ENCODE measurements at places on chromosomes 7 and 10.

GRCh38 chr10:49356944-49357343 lies 38.9 kb downstream of the DRGX start:
- no peak for DNase-seq

- no peak for DNase-seq
Measured at GRCh38 chr7:95609277-95609971, 13.1 kb upstream of the PDK4 start.

DNA sequence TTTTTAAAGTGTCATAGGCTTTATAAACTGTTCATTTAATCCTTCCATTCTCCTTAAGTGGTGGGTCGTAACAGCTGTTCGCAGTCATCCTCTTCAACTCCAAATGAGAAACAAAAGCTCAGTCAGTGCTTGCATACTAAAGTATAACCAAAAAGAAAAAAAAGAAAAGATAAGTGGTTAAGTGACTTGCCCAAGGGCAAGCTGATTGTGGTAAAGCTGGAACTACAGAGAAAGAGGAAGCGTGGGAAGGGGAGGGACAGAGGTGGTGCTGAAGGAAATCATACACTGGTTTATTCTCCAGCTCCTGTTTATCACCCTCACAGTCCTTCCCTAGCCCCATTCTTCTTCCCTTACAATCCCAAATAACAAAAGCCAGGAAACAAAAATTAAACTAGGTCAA lies 29.6 kb downstream of the IDE start:
- DNase-seq, result no peak

DNA sequence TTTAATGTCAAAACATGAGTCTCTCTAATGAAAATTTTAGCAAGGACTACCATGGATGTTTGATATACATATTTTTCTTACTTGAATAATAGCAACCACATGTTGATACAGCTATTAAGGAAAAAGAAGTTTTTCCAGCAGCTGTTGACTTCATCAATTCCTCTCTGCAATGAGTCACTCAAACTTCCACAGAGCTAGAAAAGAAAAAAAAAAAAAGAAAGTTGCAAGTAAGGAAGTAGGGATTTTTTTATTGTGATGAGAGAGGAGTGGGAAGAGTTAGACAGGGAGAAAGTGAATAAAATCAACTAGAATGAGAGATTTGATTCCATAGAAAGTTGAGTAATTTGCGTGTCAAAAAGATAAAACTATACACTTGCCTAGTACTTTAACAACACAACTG lies 46.2 kb downstream of the CAV1 start:
- DNase-seq, result no peak

DNA sequence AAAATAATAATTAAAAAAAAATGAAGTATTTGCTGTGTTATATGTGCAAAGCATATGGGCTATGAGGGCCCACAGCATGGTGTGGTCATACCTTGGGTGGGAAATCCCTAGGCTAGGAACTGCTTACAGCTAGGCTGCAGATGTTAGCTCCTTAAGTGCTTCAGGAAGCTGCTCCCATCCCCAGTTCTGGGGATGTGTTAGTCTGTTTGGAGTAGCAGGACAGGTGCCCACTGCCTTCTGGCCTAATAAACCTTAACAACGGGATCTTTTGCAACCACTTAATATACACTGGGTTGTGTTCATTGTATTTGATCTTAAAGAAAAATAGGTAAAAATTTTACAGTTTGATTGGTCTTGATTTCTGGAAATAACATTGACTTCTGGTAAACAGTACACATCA lies 46.3 kb downstream of the HK1 start:
- no peak for DNase-seq

DNA sequence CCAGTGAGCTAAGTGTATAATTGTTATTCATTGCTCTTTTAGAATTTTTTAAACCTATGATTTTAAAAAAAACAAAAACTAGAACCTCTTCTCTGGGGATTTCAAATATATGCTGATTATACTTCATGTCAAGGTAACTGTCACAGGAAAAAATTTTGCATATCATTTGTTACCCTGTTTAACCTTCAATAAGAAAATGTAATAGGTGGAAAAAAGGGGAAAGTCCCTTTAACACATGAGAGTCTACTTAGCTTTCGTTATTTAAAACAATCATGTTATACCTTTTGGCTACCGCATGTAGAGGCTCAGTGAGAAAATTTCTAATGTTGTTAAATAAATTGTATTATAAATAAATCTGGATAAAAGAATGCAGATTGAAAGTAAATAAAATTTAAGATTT lies 190.1 kb upstream of the AKR1E2 start:
- no peak for DNase-seq

DNA sequence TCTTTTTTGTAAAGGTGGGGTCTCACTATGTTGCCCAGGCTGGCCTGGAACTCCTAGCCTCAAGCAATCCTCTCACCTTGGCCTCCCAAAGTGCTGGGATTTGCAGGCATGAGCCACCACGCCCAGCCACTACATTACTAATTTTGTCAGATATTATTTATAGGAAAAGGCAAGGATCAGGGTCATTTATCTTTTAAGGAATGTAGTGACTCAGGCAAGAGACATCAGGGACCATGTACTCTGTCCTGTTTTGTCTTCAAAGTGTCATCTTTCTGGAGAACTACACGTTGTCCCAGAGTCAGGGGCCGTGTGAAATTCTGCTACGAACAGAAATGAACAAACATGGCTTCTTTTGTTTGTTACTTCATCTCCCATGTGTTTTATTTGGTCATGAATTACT lies 105.3 kb downstream of the NPTX2 start:
- no peak for DNase-seq

- no peak for DNase-seq
Measured at GRCh38 chr7:73539709-73540108, 17.6 kb upstream of the BAZ1B start.

DNA sequence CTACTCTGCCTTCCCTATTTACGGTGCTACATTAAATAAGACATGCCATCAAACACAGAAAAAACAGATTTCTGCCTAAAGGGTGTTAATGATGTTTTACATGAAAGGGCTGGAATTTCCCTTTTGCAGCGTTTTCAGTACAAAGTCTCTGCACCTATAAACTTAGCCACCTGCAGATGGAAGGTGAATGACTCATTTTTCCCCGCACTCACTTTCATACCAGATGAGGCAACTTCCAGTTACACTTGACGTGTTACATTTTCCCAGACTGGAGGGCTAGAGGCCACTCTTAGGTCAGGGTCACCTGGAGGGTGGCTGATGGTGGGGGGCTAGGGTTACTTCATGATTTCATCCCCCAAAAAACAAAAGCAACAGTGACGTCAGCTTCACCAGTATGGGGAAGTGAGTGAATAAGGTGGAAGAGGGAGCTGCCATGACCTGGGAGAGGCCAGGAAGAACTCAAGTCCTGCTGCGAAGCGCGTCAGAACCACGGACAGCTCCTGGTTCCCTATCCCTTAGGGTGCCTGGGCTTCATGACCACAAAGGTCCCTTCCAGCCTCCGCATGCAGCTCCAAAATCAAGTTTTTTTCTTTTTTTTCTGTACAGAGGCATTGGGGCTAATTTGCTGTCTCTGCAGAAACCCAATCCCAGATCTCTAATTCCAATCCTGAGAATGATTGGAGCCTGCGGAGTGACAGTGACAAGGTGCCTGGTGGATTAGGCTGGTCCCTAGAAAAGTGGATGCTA lies 94.0 kb downstream of the ADARB2 start:
- peak; percentile 18 for DNase-seq

DNA sequence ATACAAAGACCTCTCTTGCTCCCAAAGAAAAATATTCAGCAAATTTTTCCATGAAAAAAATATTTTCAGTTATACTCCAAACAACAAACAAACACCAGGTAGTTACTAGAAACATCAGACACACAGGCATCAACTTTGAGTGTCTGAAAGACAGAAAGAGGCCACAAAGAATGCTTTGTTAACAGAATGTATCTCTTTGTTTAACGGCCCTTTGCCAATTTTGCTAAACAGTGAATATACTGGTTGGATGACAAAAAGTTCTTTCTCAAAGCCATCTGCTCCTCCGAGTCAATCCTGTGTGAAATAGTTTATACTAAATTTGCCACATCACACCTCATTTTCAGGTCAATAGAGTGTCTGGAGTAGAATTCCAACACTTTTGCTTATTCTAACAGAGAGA lies 216.7 kb upstream of the PHF14 start:
- no peak for DNase-seq

GRCh38 chr7:2759736-2760097 lies 71.7 kb downstream of the AMZ1 start:
- no peak for DNase-seq

DNA sequence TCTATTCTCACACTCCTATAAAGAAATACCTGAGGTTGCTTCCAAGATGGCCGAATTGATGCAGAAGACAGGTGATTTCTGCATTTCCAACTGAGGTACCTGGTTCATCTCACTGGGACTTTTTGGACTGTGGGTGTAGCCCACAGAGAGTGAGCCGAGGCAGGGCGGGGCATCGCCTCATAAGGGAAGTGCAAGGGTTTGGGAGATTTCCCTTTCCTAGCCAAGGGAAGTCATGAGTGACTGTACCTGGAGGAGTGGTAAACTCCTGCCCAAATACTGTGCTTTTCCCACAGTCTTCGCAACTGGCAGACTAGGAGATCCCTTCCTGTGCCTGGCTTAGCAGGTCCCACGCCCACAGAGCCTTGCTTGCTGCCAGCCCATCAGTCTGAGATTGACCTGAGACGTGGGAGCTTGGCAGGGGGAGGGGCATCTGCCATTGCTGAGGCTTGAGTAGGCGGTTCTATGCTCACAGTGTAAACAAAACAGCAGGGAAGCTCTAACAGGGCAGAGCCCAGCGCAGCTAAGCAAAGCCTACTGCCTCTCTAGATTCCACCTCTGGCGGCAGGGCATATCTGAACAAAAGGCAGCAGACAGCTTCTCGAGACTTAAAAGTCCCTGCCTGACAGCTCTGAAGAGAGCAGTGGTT lies 152.2 kb downstream of the ARL4A start:
- no peak for DNase-seq

- no peak for DNase-seq
Measured at GRCh38 chr7:50557099-50557498, 8.1 kb downstream of the DDC start.

DNA sequence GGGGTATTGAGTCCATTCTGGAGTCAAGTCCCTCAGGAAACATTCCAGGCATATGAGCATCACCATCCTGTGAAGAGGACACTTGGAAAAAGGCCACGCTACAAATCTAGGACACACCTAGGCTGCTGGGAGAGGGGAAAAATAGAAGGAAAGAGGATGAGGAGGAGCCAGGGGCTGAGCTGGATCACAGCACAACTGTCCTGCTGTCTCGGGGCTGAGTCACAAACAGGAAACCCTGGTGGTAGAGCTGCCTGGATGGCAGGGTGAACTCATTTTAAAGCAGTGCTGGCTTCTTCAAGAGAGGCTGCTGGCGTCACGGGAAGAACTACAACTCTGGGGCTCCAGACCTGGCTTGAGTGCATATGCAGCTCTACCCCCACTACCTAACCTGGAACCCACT lies 151.5 kb downstream of the RNF216 start:
- DNase-seq, result no peak

GRCh38 chr10:87816163-87816897 lies 1.7 kb downstream of the ATAD1 start:
- no peak for DNase-seq

DNA sequence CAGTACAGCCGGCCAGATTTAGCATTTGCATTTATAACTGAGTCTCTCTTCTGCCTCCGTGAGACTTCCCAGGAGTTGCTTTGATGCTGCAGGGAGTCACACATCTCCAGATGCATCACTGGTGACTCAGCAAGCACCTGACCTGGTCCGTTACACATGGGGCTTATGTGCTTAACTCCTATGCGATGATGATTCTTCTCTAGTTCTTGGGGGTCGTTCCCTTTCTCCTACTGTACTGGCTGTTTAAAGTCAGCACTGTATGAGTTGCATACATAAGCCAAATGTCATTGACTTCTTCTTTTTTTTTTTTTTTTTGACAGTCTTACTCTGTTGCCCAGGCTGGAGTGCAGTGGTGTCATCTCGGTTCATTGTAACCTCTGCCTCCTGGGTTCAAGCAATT lies 13.0 kb upstream of the AKR1E2 start:
- no peak for DNase-seq

DNA sequence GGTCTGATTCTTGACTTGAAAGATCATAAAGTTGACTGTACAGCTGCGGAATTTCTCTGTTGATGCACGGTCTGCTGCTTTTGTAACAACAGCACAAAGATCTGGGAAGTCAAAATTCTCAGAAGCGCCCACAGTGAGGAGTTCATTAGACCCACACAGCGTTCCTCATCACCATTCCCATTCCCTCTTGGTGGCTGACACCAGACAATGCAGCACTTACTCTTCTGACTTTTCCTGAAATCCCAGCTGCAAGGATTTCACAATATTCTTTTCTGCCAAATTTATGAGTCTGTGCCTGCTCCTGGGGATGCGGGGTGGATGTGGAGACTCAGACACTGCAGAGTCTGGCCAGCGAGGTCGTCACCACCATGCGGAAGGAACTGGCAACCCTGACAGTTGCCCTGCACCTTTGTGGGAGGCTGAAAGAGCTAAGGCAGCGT lies 233.9 kb downstream of the FANK1 start:
- DNase-seq, result no peak

GRCh38 chr10:97353945-97354344 lies 19.4 kb upstream of the FRAT2 start:
- DNase-seq, result no peak

DNA sequence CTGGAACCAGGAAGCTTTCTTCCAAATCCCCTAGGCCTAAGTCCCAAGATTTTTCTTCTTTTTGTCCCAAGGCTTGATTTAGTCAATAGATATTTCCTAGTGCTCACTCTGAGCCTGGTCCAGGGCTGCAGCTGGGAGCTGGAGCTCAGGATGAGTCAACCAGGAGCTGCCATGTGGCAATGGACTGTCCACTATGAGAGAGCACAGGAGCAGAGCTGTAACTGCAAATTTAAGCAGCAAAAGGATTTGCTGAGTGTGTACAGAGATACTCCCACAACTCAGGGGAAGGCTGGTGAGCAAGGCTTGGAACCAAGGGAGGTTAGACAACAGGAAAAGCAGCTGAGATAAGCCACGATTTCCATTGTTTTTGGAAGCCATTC lies 92.1 kb upstream of the CXCL12 start:
- no peak for DNase-seq

DNA sequence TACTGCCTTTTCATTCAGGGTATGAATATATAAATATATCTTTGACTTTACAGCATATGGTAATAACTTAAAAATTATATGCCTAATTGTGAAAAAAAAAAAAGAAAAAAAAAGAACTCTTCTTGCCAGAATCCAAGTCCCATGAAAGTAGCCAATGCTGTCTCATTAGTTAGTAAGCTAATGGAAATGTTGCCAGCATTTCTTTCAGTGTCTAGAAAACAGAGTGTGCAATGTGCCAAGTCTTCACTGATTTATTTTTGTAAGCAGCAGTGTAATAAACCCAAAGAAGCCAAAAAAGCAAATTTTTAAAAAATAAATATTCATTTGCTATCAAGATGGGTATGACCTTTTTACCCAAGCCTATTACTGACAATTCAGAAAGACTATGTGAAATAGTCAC lies 31.1 kb upstream of the LRRN3 start:
- no peak for DNase-seq

- no peak for DNase-seq
Measured at GRCh38 chr7:33591490-33591889, 313.8 kb upstream of the BMPER start.

GRCh38 chr10:1605121-1605520 lies 132.2 kb downstream of the ADARB2 start:
- no peak for DNase-seq

GRCh38 chr10:107059872-107060271 lies 104.6 kb downstream of the SORCS1 start:
- DNase-seq, result no peak

GRCh38 chr10:122126763-122127659 lies 138.0 kb downstream of the TACC2 start:
- no peak for DNase-seq

Data from stimulated activated CD4-positive, alpha-beta T cell treated with anti-CD3 and anti-CD28 coated beads, Interleukin-12 subunit alpha, Interleukin-12 subunit beta, amount 100 ng/mL, for 48 hours (primary cell).